Thoracic aorta (tissue), 2 donors: ENCODE measurements at places on chromosomes 12 and 14.

DNA sequence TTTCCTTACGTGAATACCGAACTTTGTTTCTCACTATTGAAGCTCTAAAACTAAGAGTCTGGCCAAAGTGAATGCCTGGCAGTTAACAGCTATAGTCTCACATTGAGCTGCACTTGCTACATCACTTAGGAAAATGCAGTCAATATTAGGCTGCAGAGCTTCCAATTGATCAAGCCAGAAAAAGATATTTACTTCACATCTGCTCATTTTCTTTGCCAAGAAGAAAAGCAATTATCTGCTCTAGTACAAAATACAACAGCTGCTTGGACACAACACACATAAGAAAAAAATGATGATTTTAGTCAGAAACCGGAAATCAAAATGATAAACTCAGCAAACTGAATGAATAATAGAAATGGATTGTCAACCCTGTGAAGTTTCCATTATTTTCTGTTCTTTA, 45.4 kb downstream of the TMTC1 start:
- no peak for DNase-seq
- no peaks in the 10 kb centered on the region for H3K36me3 ChIP-seq
- H3K27ac ChIP-seq = no peak overlapping the region
- no peak overlapping the region for H3K4me3 ChIP-seq
- peaks cover 21% of the 10 kb centered on the region for H3K4me1 ChIP-seq

- H3K36me3 ChIP-seq = peaks cover 3% of the 10 kb centered on the region
- H3K27me3 ChIP-seq = no peaks in the 10 kb centered on the region
- peak overlapping the region; percentile 97 for H3K27ac ChIP-seq
- peak overlapping the region; percentile 93 for H3K4me3 ChIP-seq
- DNase-seq = no peak
These were observed 2.1 kb downstream of the ATP2A2 start for GRCh38 chr12:110282956-110283817.

DNA sequence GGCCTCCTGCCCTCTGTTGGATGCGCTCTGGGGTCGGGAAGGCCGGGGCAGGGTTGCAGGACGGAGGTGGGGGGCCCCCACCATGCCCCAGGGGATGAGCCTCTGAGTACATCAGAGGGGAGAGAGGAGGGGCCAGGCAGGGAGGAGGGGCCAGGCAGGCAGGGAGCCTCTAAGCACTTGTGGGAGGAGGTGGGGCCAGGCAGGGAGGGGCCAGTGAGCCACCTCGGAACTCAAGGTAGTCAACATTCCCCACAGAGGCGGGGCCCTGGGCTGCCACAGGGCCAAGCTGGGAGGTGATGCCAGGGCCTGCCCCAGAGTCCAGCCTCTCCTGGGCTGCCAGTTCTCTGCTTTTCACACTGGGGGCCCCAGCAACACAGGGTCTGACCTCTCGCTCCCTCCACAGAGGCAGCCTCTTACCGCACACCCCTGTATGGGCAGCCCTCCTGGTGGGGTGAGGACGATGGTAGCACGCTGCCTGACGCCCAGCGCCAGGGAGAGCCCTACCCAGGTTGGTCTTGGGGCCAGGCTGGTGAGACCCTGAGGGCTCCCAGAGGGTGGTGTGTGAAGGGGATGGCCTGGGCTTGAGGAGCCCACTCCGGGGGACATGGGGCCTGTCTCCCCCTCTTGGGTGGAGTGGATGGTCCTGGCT, 17.4 kb downstream of the CEP170B start:
- DNase-seq = no peak
- no peaks in the 10 kb centered on the region for H3K4me1 ChIP-seq
- peaks cover 63% of the 10 kb centered on the region for H3K36me3 ChIP-seq
- no peak overlapping the region for H3K27ac ChIP-seq
- no peaks in the 10 kb centered on the region for H3K27me3 ChIP-seq
- no peak overlapping the region for H3K4me3 ChIP-seq

DNA sequence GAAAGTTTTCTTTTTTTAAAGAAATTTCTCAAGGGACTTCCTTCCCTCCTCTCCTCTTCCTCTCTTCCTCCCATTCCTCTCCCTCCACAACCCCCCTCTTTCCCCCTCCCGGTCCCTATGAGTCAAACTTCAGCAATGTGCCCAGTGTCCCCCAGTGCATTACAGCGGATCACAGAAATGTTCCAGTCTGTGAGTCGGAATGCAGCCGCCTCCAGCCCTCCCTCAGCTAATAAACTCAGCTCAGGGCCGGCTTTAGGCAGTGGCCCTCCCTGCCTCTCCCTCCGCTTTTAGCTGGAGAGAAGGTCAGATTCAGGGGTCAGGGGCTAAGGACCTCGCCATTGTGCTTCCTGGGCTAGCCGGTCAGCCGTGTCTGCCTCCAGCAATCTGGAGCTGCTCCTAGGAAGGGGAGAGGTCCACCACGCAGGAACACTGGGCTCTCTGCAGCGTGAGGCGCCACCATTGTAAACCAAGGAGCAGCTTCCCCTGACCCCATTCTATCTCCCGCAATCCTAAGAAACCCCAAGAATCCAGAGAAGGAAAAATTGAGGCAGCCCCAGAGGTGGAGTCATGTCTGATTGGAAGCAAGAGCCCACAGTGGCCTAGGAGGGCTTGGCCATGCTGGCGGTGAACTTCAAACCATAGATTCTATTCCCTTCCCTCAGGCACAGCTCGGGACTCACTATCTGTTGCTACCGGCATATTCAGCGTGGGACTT, 1.1 kb upstream of the HDAC7 start:
- peak overlapping the region; percentile 90 for H3K4me3 ChIP-seq
- no peaks in the 10 kb centered on the region for H3K27me3 ChIP-seq
- peak overlapping the region; percentile 99 for H3K27ac ChIP-seq
- H3K4me1 ChIP-seq = peaks cover 69% of the 10 kb centered on the region
- H3K36me3 ChIP-seq = no peaks in the 10 kb centered on the region
- peak; percentile 89 for DNase-seq

GRCh38 chr12:58455136-58455535, 465.2 kb downstream of the LRIG3 start:
- no peak overlapping the region for H3K27ac ChIP-seq
- no peaks in the 10 kb centered on the region for H3K27me3 ChIP-seq
- no peaks in the 10 kb centered on the region for H3K4me1 ChIP-seq
- no peak overlapping the region for H3K4me3 ChIP-seq
- H3K36me3 ChIP-seq = no peaks in the 10 kb centered on the region

GRCh38 chr12:53593707-53594106, 32.5 kb downstream of the ATF7 start:
- H3K4me1 ChIP-seq = peaks cover 41% of the 10 kb centered on the region
- H3K4me3 ChIP-seq = no peak overlapping the region
- no peaks in the 10 kb centered on the region for H3K27me3 ChIP-seq

- no peak for DNase-seq
- H3K4me1 ChIP-seq = no peaks in the 10 kb centered on the region
- no peak overlapping the region for H3K27ac ChIP-seq
These were observed 35.1 kb upstream of the BATF start for GRCh38 chr14:75487155-75487671.

DNA sequence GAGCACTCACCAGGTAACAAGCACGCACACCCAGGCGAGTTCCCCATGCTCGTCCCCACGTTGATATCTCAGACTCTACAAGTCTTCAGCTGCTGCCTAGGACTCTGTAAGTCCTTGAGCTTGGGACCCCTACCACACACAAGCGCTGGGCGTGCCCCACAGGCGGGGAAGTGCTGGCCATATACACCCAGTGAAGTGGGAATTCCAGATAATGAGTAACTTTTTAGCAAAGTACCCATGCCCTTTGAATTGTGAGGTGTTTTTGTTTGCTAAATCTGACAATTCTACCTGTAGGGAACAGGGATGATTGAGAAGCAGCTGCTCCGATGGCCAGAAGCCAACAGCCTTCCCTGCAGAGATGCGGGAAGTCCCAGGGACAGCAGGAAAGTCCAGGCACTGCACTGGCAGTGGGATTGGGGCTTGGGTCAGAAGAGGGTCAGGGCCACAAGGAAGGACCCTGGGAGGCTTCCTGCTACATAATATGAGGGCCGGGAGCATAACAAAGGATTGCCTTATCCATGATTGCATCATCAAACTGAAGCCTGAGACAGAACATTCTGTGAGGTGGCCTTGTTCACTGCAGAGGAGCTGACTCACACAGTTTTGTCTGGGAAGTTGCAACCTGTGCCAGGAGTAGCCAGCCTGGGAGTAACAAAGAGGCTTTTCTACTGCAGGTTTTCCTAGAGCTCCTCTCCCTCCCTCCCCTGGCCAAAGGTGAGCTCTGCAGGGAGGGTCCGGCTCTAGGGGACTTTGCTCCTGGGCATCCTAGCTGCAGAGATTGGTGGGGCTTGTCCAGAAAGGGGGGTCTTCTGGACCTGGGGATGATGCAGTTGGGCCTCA, 13.2 kb upstream of the SERPINA3 start:
- peaks cover 23% of the 10 kb centered on the region for H3K4me1 ChIP-seq
- no peak overlapping the region for H3K4me3 ChIP-seq
- peak; percentile 40 for DNase-seq
- H3K27ac ChIP-seq = peak overlapping the region; percentile 84
- H3K27me3 ChIP-seq = no peaks in the 10 kb centered on the region
- H3K36me3 ChIP-seq = no peaks in the 10 kb centered on the region

DNA sequence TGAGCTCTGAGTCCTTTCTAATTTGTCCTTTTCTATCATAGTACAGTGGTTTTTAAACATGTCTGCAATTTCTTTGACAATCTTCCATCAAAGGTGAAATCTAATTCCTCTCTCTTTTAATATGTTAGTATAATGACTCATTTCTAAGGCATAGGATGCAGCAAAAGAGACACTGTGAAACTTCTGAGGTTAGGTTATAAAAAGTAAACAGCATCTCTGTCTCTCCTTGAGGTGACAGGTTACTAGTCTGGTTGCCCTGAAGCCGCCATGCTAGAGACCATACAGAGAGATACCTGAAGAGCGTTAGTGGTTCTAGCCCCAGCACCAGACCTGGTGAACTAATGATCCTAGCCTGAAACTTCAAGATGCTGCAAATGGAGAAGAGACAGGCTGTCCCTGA, 114.3 kb downstream of the PPM1A start:
- no peak overlapping the region for H3K4me3 ChIP-seq
- no peak for DNase-seq
- H3K27ac ChIP-seq = no peak overlapping the region
- H3K4me1 ChIP-seq = no peaks in the 10 kb centered on the region

GRCh38 chr12:5088586-5089264, 45.0 kb downstream of the KCNA5 start:
- no peak overlapping the region for H3K27ac ChIP-seq
- H3K4me3 ChIP-seq = no peak overlapping the region
- H3K4me1 ChIP-seq = peaks cover 13% of the 10 kb centered on the region
- no peaks in the 10 kb centered on the region for H3K27me3 ChIP-seq
- no peaks in the 10 kb centered on the region for H3K36me3 ChIP-seq

GRCh38 chr12:94769047-94769420, 118.7 kb upstream of the TMCC3 start:
- no peak for DNase-seq
- no peaks in the 10 kb centered on the region for H3K36me3 ChIP-seq
- H3K4me3 ChIP-seq = peak overlapping the region; percentile 53
- no peak overlapping the region for H3K27ac ChIP-seq

DNA sequence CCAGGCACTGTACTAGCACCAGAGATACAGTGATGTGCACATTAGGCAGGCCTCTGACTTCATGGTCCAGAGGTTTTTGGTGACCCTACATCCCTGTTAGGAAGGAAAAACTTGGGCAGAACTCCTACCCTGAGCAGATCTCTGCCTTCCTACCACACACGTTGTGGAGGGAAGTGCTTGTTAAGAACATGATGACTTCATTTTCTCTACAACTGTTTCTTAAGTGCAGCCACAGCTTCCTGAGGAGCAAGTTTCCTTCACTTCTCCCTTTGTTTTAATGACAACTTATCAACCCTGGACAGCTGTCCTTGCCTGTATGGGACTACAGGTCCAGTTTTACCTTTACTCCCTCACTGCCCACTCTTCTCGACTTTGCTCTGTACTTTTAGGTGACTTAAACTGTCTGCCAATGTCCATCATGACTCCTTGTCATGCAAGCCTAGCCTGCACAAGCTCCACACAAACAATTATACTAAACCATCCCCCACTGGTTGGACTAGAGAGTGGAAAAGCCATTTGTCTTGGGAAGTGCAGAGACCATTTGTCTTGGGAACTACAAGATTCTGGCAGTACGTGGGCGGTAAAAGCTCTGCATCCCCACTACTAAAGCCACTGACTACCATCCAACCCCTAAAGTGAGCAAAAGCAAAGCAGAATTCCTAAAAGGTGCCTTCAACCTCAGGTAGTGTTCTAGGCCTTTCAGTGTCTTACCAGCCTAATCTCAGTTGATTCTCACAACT, 359.8 kb downstream of the EGLN3 start:
- DNase-seq = no peak
- no peaks in the 10 kb centered on the region for H3K36me3 ChIP-seq
- no peak overlapping the region for H3K4me3 ChIP-seq
- no peak overlapping the region for H3K27ac ChIP-seq

DNA sequence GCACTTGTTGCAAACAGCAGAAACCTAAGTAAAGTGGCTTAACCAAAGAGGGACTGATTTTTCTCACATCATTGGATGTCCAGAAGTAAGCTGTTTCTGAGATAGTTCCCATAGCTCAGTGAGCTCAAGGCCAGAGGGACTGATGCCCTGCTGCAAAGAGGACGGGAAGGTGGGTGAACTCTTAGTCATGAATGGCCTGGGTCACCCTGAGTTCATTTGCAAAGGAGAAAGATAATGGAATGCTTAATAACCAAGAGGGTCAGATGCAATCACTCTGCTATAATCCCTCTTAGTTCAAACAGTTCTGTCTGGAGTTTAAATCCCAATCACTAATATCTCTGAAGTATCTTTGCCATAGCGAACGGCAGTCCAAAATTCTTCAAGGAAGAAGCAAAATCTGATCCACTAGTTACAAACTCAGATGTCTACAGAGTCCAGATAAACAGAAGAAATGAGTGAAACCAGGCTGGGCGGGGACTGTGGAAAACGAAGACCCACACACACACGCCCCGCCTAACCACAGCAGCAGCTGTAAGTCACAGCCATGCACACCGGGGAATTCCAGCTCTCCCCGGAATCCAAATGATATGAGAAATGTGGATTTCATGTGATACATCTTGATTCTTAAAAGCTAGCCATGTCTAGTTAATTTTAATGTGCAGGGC, 289.5 kb downstream of the TMEM132D start:
- H3K27ac ChIP-seq = no peak overlapping the region
- H3K4me3 ChIP-seq = no peak overlapping the region
- DNase-seq = no peak

GRCh38 chr14:72611506-72611905, 282.4 kb downstream of the DPF3 start:
- no peaks in the 10 kb centered on the region for H3K4me1 ChIP-seq
- DNase-seq = no peak
- no peak overlapping the region for H3K4me3 ChIP-seq
- H3K27ac ChIP-seq = no peak overlapping the region

GRCh38 chr12:131793243-131794022, 34.8 kb upstream of the MMP17 start:
- no peak overlapping the region for H3K27ac ChIP-seq
- H3K4me1 ChIP-seq = no peaks in the 10 kb centered on the region
- H3K27me3 ChIP-seq = no peaks in the 10 kb centered on the region
- DNase-seq = no peak
- H3K4me3 ChIP-seq = no peak overlapping the region

- no peak for DNase-seq
- no peaks in the 10 kb centered on the region for H3K36me3 ChIP-seq
- no peak overlapping the region for H3K4me3 ChIP-seq
- peaks cover 47% of the 10 kb centered on the region for H3K4me1 ChIP-seq
- no peak overlapping the region for H3K27ac ChIP-seq
- no peaks in the 10 kb centered on the region for H3K27me3 ChIP-seq
These were observed 101.5 kb downstream of the VCPKMT start for GRCh38 chr14:50014809-50015430.
